ENCODE measurements at places on chromosomes 5 and 9. TPM values are rescaled to one million over a fixed set of nuclear protein-coding genes. Genes with fewer than 3 reads are reported as not detected.

Gene TMEM232
- 7.0 TPM for polyA plus RNA-seq

Gene SLC6A18
- polyA plus RNA-seq = 1.6 TPM

Gene RALGPS1
- polyA plus RNA-seq = 22.4 TPM

Gene PCDHB12
- 5.4 TPM for polyA plus RNA-seq

Gene MUSK
- not detected for polyA plus RNA-seq

Gene TMEM252
- polyA plus RNA-seq = 13.5 TPM

Gene SELENOP
- polyA plus RNA-seq = 527 TPM

All from right renal pelvis (tissue), 4 donors.